Lower lobe of right lung (tissue), 2 donors: ENCODE measurements at places on chromosomes 6 and 20. TPM values are rescaled to one million over a fixed set of nuclear protein-coding genes. Genes with fewer than 3 reads are reported as not detected.
A peak's percentile ranks its signal among the peaks of the same experiment; 100 is the strongest.

The SYTL3 gene
- total RNA-seq, result 13.9 TPM

The EEF1A2 gene
- total RNA-seq, result 0.77 TPM

The CST4 gene
- not detected for total RNA-seq

The DDX43 gene
- 1.9 TPM for total RNA-seq

The SLC22A23 gene
- total RNA-seq, result 27.8 TPM

The FILIP1 gene
- 17.4 TPM for total RNA-seq

The UBE3D gene
- 5.3 TPM for total RNA-seq

The SOX4 gene
- total RNA-seq, result 19.6 TPM

The BPIFB2 gene
- total RNA-seq, result 0.21 TPM

GRCh38 chr6:42367353-42368011 lies 84.2 kb downstream of the TRERF1 start:
- DNase-seq, result peak; percentile 55

- DNase-seq, result no peak
Measured at GRCh38 chr6:83443516-83443915, 12.7 kb upstream of the ME1 start.

DNA sequence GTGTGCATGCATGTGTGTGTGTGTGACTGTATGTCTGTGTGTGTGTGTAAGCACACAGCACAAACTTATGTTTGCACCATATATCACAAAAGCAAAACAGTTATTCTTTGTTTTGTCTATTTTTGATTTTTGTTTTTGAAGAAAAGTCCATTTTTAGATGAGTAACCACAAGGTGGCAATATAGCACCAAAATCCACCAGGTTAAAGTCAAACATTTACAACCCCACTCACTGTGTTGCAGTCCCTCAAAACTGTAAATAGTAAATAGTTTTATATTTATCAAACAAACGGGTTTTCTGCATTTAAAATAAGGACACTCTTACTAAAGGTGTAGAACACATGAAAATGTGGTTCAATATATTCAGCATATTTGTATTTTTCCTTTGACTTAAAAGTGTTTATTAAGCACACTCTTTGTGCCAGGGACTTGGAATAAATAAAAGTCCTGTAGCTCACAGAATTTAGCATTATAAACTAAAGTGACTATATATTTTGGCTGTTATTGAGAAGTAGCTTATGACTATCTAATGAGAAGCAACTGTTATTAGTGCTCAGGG lies 118.5 kb downstream of the GFRAL start:
- no peak for DNase-seq

GRCh38 chr6:134351615-134352474 lies 33.9 kb upstream of the SGK1 start:
- DNase-seq, result no peak

GRCh38 chr20:8602389-8603116 lies 466.3 kb upstream of the PLCB4 start:
- no peak for DNase-seq

GRCh38 chr6:100457311-100457990 lies 7.3 kb downstream of the SIM1 start:
- DNase-seq, result no peak

GRCh38 chr6:129475477-129476247 lies 234.3 kb downstream of the ARHGAP18 start:
- DNase-seq, result no peak

DNA sequence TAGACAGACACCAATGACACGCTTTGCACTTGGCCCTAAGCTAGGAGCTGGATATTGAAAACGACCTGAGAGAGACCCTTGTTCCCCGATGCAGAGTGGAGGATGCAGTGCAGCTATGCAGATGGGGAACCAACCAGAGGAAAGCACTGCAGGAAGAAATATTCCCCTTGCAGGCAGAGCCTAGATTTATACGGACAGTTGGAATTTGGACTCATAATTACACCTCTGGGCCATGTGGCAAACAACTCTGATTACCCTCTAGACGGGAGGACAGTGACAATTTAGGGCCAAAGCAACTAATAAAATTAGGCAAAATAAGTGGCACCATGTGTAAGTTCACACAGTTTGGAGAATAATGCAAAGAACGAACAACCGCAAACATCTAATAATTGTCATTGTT lies 12.3 kb downstream of the PMEPA1 start:
- no peak for DNase-seq

- DNase-seq, result peak; percentile 83
Measured at GRCh38 chr6:35259948-35260590, 534 bp downstream of the ZNF76 start.

- no peak for DNase-seq
Measured at GRCh38 chr20:32193996-32194395, 13.5 kb downstream of the PLAGL2 start.

GRCh38 chr6:17096096-17096495 lies 5.8 kb upstream of the STMND1 start:
- DNase-seq, result no peak

- peak; percentile 43 for DNase-seq
Measured at GRCh38 chr6:328136-328670, 35.9 kb downstream of the DUSP22 start.

GRCh38 chr6:113762641-113763040 lies 94.5 kb upstream of the MARCKS start:
- DNase-seq, result no peak

GRCh38 chr20:33273117-33273851 lies 9.7 kb upstream of the BPIFB1 start:
- DNase-seq, result no peak

DNA sequence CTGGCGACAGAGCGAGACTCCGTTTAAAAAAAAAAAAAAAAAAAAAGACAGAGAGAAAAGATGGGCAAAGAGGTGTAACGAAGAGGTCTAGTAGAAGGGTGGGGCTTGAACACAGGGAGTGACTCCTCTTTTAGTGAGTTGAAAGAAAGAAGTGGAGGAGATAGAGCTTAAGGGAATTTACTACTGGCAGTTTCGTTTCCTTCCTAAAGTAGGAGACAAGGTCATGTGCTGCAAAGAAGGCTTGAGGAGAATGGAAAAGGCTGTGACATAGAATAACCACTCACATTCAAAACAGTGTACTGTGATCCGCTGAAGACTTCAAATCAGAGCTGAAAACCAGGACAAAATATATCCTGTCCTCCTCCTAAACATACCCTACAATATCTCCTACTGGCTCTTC lies 63.8 kb upstream of the EIF2S2 start:
- DNase-seq, result no peak

DNA sequence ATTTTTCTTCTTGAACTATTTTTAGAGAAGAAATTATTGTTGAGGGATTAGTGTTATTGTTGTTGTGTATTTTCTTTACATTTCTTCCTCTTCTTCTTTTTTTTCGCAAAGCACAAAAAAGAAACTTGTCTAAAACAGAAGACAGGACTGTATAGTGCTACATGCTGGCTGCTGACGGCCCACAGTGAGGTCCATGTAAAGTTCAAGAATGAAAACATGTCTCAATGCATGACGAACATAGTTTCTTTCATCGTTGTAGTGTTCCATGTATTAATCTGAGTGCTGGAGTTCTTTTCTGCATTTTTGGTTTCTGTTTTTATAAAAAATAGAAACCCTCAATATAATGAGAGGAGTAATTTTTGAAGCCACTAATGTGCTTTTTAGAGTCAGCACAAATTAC lies 462.9 kb upstream of the MARCKS start:
- no peak for DNase-seq

- no peak for DNase-seq
Measured at GRCh38 chr20:4637081-4637797, 84.5 kb upstream of the PRND start.

DNA sequence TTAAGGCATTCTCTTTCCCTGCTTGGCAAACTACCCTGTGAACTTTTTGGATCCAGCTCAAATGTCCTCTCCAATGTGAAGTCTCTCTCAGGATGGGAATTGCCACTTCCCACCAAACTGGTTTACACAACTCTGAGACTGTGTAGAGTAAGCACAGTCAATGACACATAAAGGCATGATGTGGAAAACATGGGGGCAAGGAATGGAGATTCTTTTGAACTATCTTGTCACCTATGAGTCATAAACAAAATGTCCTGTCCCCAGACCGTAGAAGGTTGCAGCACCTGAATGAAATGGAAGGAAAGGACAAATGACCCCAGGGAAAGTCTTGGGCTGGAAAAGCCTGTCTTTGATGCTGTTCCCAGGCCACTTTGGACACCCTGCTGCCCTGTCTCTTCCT lies 11.0 kb upstream of the KIF13A start:
- DNase-seq, result no peak

DNA sequence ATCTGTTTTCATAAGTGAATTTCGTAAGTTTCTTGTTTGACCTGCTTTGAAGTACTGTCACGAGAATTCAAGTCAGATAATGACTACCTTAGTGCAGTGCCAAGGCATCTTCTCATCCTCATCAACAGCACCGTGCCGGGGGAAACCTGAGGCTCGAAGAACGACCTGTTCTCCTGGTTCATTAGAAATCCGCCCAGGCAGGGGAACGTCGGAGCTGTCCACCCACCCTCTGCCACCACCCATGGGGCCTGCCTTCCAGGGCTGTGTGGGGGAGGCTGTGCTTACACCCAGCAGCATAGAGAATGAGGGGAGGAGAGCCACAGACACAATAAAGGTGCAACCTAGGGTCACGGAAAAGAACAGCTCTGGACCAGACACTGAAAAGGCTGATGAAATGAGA lies 101.6 kb downstream of the RAMACL start:
- DNase-seq, result no peak

- no peak for DNase-seq
Measured at GRCh38 chr20:16709017-16709416, 20.8 kb upstream of the SNRPB2 start.

DNA sequence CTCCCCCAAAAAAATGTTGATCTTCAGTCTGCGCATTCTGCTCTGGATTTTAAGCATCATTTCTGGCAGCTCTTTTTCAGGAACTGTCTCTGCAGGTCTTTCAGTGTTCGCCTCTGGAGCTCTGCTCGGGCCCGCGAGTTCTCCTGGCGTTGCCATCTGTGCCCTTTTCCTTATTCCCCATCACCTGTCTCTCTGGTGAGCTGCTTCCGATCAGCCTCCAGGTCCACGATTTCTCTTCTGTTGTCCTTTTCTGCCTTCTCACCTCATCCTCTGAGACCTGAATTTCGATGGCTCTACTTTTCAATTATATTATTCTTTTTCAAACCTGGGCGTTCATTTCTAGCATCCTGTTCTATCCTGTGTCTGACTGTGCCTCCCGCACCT lies 590 bp upstream of the MAP1LC3A start:
- no peak for DNase-seq

- DNase-seq, result no peak
Measured at GRCh38 chr20:64001607-64002011, 20.7 kb downstream of the PRPF6 start.

DNA sequence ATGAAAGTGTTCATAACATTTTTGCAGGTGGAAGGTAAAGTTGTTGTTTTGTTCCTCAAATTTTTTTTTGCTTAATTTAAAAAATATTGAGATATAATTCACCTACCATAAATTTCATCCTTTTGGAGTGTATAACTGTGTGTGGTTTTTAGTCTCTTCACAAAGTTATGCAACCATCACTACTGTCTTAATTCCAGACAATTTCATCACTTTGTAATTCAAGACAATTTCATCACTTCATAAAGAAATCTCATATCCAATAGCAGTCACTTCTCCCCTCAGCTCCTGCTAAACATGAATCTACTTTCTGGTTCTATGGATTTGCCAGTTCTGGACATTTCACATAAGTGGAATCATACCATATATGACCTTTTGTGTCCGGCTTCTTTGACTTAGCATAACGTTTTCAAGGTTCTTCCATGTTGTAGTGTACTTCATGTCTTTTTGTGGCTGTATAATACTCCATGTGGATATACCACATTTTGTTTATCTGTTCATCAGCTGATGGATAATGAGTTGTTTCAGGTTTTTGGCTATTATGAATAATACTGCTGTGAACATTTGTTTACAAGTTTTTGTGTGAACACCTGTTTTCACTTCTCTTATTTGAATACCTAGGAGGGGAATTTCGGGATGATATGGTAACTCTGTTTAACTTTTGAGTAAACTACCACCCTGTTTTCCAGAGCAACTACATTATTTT lies 18.8 kb downstream of the ZFAND3 start:
- no peak for DNase-seq

GRCh38 chr6:150008588-150008987 lies 16.7 kb downstream of the RAET1L start:
- no peak for DNase-seq
